ENCODE measurements at places on chromosomes 6 and 20.

GRCh38 chr20:17648791-17649730 is 33.0 kb downstream of the RRBP1 start:
- DNase-seq: peak; percentile 22

GRCh38 chr6:25423358-25423757 is 144.2 kb downstream of the CARMIL1 start:
- DNase-seq: no peak

GRCh38 chr6:129733290-129733689 is 23.3 kb upstream of the ARHGAP18 start:
- DNase-seq: no peak

- no peak for DNase-seq
Observed at GRCh38 chr6:168632694-168633093, 191.7 kb downstream of the SMOC2 start.

DNA sequence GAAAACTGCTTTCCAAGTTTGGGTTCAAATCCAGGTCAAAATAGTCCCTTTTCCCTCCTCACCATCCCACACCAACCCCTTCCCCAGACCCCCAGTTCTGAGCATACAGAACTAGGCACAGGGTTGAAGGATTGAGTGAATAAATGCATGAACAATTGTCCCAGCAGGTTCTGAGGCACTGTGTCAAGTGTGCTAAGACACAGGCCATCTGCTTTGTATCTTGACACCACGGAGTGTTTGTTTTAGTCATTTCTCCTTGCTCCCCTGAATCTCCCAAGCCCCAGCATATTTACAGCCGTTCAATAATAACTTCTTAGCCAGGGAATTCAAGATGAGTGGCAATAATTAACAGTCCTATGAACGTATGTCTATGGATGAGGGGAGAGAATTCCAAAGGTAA is 102.8 kb upstream of the JARID2 start:
- no peak for DNase-seq

DNA sequence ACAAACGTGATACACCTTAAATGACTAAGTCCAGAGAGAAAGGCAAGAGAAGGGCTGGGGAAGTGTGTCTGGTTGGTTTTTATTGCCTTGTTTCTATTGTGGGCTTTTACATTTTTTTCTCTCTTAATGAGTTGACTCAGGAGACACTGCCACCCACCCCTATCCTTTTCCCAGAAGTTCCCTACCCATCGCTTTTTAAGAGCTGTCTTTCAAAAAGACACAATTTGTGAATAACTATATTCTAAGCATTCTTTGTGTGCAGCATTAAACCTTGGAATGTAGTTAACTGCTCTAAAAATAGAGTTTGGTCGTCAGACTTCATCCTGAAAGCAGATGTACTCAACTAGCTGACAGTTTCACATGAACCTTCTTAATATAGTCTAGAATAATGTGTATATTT is 174.9 kb downstream of the ISM1 start:
- DNase-seq: no peak

DNA sequence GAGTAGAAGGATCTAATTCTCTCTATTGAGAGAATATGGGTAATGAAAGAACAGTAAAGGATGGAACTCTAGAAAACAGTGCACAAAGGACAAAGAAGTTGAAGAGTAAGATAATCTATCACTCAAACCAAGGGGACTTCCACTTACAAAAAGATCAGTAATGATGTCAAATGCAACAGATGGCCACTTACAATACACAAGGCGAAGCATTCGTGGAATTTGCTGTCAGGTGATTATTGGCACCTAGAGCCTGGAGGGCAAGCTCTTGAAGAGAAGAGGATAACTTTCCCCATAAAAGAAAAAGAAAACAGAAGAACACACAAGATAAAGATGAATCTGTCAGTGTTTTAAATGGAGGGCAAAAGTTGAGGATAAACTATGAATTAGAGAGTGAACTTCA is 256.0 kb upstream of the TCF21 start:
- DNase-seq: no peak

DNA sequence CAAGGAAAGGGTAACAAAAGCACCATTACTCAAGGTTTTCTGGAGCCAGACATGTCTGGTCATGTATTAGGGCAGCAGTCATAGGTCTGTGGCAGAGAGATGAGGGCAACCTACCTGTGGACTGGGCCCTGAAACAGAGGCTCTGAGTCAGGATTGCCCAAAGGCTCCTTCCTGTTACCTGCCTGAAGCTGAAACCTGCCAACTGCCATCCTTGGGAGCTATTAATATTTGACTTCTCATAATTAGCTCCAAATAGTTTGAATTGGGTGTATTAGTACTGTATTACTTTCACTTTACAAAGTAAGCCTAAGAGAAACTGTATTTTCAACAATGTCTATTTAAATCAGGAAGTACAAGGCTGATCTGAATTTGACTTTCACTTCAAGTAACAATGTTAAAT is 72.0 kb upstream of the TBX18 start:
- DNase-seq: no peak

DNA sequence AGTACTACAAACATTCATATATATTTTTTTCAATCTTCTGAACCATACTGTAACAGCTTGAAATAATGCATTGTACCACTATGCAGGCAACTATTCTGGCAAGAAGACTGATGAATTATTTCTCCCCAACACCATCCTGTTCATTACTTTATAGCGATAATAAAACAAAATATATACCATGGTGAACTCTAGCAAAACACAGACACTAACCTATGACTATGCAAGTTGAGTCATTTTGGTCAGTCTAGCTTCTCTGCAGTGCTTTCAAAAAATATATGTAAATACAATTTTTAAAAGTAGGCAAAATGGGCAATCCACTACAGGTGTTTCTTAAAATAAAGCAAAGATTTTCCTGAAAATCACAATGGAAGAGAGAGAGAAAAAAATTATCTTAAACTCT is 20.3 kb downstream of the PHIP start:
- no peak for DNase-seq

- no peak for DNase-seq
Observed at GRCh38 chr6:16740097-16740496, 21.2 kb downstream of the ATXN1 start.

DNA sequence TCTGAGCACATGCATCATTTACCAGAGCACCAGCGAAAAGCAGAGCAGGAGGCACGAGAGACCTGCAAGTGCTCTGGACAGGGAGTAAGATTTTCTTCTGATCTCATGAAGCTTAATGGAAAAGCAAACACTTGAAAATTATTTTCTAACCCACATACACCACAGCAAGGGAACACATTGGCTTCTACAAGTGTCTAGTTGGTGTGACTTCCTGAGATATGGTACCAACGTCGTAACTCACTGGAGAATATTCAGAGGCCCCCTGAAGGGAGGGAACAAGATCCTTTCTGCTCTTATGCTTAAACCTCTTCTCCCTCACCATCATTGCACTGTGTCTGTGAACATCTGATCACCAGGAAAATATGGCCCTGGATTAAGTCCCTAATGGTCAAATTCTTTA is 48.6 kb downstream of the PSMB1 start:
- DNase-seq: no peak

GRCh38 chr20:10998476-10998875 is 324.7 kb upstream of the JAG1 start:
- DNase-seq: no peak

GRCh38 chr20:539848-540247 is 3.7 kb downstream of the CSNK2A1 start:
- DNase-seq: no peak

GRCh38 chr6:6942831-6943230 is 164.9 kb upstream of the RREB1 start:
- DNase-seq: no peak

GRCh38 chr20:60102665-60103210 is 144.5 kb downstream of the CDH26 start:
- DNase-seq: no peak

- DNase-seq: no peak
Observed at GRCh38 chr20:64044484-64045247, 4.8 kb downstream of the SOX18 start.

- no peak for DNase-seq
Observed at GRCh38 chr20:34600892-34601653, 42.6 kb downstream of the MAP1LC3A start.

DNA sequence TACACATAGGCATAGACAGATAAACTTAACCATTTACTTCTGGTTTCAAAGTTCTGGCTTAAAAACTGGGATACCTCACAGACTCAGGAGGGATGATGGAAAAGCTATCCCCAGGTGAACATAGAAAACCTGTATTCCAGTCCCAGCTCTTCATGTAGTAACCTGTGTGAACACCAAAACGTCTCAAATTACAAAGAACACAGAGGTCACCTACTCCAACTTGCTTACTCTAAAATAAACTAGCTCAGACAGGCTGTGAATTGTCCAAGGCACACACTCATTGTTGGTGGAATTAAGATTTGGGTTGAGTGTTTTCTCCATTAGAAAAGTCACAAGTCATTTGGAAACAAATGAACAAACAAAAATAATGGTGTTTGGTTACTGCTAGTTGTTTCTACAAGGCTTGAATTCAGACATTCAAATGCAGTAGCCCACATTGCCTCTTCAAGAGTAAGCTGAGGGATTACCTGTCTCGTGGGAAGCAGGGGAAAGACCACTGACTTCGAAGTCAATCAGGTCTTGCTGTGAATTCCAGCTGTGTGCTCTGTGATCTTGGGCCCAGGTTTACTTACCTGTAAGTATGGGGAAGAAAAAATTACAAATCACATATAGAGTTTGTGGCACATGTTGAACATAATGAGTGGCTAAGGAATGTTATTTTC is 48.2 kb upstream of the LRRC1 start:
- no peak for DNase-seq

- DNase-seq: no peak
Observed at GRCh38 chr6:28693751-28694443, 168.2 kb downstream of the GPX5 start.

DNA sequence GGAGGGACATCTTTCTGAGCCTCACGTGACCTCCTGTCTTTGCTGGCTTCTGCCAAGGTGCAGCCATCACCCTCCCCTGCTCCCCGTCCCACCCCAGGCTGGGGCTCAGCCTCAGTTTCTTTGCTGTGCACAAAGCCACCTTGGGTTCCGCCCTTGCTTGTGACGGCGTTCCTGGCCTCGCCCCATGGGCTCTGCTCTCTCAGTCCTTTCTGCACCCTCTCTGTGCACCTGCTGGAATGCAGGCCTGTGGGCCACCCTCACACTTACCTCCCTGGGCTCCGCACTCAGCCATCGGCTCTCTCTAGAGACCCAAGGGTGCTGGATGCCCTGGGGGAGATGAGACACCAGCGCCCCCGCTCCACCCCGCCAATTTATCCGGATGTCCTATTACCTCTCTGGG is 28.3 kb downstream of the BANF2 start:
- DNase-seq: no peak

DNA sequence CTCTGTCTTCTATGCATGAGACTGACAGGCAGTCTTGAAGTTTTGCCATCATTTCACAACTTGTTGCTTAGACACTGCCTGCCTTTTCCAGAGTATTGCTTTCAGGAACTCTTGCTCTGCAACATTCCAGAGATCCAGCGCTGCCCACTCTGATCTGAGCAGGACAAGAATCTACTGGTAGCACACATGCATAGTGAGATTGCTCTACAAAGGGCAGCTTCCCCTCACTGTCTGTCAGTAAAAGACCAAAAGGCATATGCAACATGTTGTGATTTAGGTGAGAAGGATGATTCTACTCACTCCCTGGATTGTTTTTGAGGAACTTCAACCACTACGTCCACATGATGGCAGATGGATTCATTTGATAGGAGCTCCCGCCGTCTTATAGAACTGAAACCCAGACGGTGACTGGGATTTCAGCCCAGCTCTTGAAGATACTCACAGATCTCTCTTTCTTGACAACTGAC is 259.1 kb downstream of the ARID1B start:
- no peak for DNase-seq

- DNase-seq: no peak
Observed at GRCh38 chr20:40948465-40949267, 80.0 kb upstream of the TOP1 start.

- DNase-seq: no peak
Observed at GRCh38 chr6:147941143-147941542, 401.5 kb upstream of the SASH1 start.

- DNase-seq: no peak
Observed at GRCh38 chr20:43665466-43666176, 1.3 kb upstream of the MYBL2 start.

GRCh38 chr6:138087593-138088325 is 19.5 kb downstream of the PERP start:
- DNase-seq: no peak
